Hippocampal formation (tissue), 2 donors: ENCODE measurements at places on chromosomes 12 and 14.

DNA sequence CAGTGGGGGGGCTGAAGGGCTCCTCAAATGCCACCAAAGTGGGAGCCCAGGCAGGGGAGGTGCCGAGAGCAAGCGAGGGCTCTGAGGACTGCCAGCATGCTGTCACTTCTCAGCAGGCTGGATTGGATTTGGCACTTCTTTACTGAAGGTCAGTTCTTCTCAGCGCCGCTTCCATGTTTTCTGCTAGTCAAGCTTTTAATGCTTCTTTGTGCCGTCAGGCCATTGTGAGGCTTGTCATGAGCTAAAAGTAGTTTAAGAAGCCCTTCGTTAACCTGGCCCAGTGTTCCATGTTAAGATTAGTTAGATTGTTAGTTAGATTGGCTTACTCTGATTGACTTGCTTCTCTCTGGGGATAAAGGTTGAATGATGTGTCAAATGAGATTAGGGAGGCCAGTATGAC, 13.4 kb downstream of the GABARAPL1 start:
- DNase-seq, result no peak

DNA sequence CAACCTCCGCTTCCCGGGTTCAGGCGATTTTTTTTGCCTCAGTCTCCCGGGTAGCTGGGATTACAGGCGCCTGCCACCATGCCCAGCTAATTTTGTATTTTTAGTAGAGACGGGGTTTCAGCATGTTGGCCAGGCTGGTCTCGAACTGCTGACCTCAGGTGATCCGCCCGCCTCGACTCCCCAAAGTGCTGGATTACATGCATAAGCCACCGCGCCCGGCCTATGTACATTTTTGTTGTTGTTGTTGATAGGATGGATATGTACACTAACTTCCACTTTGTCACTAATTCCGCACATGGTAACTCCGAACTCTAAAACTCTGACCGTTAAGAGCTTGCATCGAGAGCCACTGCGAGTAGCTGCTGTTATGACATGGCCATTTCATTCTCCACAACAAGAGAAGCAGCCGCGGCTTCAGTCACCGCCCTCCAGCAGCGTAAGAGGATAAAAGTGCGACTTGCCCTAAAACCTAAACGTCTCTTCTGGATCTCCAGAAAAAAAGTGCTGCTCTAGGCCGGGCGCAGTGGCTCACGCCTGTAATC, 742 bp upstream of the MARS1 start:
- DNase-seq, result no peak

GRCh38 chr14:89881839-89882238, 72.7 kb downstream of the EFCAB11 start:
- DNase-seq, result no peak

GRCh38 chr14:91416744-91417119, 888 bp downstream of the CCDC88C start:
- no peak for DNase-seq

GRCh38 chr14:90692061-90692460, 124.2 kb downstream of the TTC7B start:
- no peak for DNase-seq

- peak; percentile 97 for DNase-seq
These were observed at the start of gene LGMN for GRCh38 chr14:92748259-92749016. LGMN (minus strand) TSS chr14:92748627; CDS start chr14:92732786, 15,841 bp downstream.

GRCh38 chr14:36767603-36768281, 106.1 kb downstream of the PAX9 start:
- DNase-seq, result no peak

DNA sequence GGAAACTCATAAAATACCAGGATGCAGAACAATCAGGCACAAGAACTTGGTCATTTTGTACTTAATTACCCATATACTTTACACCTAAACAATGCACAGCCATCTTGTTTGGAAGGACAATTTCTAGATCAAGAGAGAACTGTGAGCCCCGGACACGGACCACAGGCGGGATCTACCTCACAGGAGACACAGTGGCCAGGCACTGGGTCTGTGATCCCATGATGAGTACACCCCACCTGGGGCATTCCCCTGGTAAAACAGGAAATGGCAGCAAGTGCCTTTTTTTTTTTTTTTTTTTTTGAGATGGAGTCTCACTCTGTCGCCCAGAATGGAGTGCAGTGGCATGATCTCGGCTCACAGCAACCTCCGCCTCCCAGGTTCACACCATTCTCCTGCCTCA, 15.2 kb downstream of the GOLGA3 start:
- no peak for DNase-seq

DNA sequence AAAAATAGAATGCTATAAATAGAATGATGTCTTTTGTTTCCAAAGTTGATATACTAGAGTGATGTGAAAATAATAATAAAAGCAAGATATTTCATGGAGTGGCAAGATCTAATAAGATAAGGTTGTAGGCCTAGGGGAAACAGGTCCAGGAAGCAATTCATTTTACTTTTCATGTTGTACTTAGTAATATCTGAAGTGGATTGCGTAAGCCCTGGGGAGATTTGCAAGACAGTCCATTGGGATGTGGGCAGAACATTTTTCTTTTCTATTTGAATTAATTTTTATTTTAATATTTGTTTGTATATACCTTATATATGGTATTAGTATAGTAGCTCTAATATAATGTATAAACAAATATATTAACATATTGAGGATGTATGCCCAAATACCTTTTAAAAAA, 7.5 kb downstream of the NUBPL start:
- no peak for DNase-seq

- DNase-seq, result no peak
These were observed 30.1 kb downstream of the NRDE2 start for GRCh38 chr14:90301668-90302090.

DNA sequence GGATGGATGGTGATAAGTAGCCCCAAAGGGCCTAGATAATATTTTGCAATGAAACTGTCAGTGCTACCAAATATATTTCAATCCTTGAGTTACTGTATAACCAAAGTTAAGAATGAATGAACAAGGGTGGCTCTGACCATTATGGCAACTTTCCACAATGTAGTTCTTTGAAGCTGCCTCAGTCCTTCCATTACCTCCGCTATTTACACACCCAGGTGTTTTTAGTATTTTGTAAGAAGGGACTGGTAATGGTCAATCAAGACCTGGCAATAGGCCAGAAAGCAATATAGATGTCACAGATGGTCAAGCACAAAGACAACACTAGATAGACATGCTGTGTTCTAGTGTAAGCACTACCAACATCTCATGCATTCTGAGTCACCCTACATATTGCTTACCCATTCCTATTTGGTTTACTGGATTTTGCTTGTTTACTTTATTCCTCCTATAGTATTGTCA, 16.3 kb downstream of the DUSP16 start:
- DNase-seq, result no peak

- DNase-seq, result peak; percentile 17
These were observed 1.6 kb downstream of the FMNL3 start for GRCh38 chr12:49705479-49706134.

DNA sequence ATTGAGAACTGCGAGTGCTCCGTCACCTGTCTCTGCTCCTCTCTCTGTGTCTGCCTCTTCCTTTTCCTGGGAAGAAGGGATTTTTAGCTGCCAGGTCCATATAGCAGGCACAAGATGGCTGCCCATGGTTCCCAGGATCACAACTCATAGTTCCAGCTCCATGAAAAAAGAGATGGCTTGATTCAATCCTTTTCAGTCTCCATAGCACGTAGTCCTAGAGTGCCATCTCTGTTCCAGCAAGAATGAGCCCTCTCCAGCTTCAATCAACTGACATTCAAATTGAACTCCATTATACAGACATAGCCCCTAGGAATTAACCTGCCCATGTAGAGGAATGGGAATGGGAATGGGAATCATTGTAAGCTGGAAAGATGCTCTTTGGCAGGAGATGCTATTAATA, 34.7 kb upstream of the RTRAF start:
- DNase-seq, result no peak

DNA sequence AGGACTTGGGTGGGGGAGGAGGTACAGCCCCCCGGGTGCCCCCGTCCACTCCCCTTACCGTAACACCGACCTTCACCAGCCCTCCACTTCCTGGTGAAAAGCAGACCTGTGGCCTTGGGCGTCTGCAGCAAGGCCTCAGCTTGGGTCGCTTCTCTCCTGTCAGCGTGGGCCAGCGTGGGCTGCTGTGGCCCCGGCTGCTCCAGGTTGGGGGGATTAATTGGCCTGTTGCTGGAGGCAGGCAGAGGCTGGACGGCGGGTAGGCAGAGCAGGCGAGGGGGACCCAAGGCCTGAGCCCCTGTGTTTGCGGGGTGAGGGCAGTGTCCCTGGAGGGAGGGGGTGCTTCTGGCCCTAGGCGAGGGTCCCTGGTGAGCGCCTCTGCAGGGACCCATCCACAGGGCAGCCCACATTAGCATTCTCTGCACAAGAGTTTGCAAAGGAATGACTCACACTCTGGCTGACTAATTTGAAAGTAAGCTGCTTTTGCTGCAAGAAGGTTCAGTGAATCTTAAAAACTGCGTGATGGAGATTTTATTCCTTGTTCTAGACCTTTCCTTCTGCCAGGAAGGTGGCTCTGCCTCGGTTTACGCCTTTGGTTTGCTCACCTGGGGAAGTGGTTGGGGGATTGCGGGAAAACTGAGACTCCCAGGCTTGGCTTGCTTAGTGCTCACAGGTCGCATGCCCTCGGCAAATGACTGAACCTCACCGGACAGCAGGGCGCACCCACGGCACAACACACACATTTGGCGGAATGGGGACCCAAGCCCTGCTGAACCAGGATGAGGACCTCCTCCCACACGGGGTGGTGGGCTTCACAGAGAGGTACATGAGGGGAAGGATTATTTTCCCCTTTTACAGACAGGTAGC, 37.9 kb upstream of the DLK1 start:
- DNase-seq, result no peak

DNA sequence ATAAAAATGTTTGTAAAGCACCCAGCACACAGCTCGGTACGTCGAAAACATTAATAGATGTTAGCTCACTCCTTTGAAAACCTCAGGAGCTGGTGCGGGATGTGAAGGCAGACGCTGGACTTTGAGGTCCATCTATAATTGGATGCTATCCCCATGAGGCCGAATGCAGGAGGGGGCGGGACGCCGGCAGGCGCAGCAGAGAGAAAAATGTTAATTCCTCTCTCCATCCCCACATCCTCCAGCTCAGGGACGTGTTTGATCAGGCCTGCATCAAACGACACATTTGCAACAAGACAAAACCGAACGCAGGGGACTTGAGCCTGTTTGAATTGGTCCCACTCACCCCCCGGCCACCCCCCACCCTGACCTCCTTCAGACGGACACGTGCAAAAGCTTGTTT, 231.0 kb downstream of the RBM19 start:
- no peak for DNase-seq

DNA sequence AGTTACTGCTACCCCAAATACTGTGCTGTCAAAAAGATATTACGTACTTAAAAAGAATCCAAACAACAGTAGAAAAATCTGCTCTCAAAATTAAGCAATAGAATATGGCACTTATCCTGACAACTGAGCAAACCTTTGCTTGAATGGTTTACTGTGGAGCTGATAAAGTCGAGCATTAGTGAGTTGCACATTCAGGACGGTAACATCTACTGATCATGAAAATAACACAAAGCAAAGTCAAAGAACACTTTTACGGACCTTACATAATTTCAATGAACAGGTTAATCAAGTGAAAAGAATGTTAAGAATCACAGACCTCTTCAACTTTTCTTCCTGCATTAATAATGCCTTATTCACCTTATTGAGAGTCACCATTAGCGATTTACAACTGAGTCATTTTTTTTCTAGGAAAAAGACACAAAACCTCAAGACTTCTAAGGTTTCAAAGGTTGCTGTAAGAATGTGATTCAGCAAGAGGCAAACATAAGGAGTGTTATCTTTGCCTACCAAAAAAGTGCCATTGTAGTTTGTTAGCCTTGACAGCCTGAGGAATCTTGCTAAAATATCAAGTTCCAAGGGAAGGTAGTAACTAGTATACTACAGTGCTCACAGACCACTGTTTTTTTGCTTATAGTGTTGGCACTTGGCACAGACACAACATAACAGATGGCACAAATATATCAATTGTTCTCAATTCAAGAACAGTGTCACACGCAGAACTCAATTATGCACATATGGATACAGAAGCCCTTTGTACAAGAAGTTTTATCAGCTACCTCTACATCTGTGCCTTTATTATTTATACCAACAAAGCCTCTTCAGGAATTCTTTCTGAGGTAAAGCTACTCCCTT, 334.2 kb upstream of the RPL10L start:
- DNase-seq, result no peak

GRCh38 chr14:63045612-63046320, 508 bp upstream of the KCNH5 start:
- no peak for DNase-seq

GRCh38 chr12:5379749-5380496, 52.0 kb upstream of the NTF3 start:
- DNase-seq, result no peak

GRCh38 chr12:2551412-2551900, 243.3 kb upstream of the FKBP4 start:
- DNase-seq, result no peak

DNA sequence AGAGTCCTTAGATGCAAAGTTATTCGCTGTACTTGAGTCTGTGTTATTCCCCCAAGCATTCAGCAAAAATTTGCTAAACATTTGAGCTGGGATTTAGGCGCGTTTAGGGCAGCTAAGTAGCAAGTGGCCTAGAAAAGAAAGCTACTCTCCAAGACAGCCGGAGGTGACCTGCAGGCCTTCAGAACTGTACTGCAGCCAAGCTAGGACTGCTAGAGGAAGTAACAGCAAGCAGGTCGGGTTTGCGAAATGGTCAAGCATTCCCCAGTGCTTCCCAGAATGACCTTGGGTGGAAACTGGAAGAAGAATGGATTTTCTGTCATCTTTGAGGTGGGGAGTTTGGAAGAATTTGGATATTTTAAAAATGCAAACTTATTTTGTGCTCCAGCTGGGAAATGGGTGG, 287.5 kb downstream of the FOXN3 start:
- no peak for DNase-seq
